ENCODE measurements at places on chromosomes 12 and 14.

DNA sequence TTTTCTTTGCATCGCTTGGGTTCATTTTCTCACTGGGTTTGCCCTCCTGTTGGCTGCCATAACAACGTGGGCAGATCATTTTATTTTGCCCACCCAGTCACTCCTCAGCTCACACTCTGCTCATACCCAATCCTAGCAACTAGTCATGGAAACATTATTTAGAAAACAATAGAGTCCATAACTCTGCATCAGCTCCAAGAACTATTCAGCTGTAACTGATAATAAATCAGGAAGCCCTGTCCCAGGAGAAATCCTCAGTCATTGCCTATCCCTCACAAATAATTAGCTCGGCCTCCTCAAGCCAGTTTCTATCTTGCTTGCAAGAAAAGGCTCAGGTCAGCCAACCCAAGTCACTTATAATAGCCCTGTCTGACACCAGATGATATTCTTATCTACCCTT is 43.2 kb downstream of the RTN1 start:
- DNase-seq, result no peak

DNA sequence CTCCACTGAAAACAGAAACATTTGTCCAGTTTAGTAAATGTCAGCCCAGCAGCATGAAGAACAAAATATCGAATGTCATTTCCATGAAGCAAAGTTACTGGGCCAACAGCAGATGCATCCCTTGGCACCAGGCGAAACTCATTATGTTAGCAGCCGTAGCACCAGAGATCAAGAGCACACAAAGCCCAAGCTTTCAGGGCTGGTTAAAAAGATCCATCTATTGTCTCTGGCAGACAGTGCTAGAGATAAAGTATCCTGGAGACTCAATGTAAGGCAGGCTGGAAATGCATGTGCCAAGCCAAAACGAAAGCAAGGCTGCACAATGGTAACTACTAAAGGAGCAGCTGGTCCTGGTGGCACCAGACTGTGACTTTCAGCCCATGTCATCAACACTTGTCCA is 120.3 kb upstream of the PLEKHG7 start:
- DNase-seq, result no peak

GRCh38 chr14:55477680-55478079 is 37.3 kb upstream of the TBPL2 start:
- no peak for DNase-seq

DNA sequence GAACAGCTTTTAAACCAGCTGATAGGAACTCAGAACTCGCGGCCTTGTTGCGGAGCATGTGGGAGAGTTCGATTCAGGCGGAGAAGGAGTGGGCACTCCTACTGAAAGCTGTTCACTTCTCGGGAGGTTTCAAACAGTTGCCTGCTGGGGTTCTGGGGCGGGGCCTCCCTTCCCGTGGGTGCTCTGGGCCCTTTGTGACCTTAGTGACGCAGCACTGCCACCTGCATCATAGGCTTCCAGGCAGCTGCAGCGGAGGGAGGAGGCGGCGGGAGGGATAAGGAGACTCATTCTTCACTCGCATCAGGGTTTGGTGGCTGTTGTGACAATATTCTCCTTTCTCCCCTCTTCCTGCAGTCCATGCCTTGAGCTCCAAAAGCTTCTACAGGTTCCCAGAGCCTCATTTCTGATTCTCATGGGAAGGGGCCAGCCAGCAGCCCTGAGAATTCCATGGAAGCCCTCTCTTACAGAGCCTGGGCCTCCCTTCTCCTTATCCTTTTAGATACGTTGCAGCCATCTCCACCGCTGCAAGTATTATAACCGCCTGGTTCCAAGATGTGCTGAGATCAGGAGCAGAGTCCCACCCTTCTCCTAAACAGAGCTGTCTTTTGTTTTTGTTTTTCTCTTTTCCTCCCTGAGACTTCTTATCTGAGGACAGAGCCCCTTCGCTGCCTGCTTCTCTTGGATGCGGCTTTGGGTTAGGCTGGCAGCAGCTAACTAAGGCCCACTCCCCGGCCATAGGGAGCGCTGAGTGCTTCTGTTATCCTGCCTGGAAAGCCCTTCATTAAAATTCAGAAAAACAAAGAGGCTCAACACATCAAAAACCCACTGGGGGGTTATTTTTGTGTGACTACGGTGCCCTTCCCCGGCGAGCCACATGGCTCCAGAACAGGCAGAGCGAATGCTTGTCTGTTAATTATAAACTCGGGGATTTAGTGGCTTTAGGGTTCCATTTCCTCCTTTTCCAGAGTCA is 67.6 kb upstream of the GPATCH2L start:
- DNase-seq, result no peak

DNA sequence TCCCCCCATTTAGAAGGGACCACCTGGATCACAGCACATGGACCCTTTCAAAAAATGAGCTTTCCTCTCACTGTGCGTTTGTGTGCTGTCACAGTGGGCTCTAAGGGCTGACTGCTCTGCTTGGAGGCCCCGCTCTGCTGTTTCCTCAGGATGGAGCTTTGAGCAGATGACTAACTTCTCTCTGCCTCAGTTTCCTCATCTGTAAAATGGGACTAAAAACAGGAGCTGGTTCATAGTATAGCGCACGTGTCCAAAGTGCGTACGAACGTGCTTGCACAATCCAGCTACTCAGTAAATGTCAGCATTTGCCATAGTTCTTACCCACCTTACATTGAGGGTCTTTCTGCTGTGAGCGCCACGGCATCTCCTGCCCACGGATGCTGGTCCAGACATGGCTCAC is 12.7 kb upstream of the DNAH10 start:
- no peak for DNase-seq

DNA sequence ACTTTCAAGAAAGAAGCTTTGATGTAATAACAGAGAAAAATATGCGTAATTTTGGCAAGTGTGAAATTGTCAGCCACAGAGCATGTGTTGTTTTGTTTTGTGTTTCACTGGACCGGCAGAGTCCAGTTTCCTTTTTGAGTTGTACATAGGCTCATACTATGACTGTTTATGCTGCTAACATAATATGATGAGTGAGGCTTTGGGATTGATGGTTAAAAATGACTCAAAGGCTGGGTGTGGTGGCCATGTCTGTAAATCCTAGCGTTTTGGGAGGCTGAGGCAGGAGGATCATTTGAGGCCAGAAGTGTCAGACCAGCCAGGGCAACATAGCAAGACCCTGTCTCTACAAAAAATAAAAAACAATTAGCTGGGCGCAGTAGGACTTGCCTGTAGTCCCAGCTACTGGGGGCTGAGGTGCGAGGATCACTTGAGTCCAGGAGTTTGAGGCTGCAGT is 487.9 kb downstream of the PCNX1 start:
- DNase-seq, result no peak

DNA sequence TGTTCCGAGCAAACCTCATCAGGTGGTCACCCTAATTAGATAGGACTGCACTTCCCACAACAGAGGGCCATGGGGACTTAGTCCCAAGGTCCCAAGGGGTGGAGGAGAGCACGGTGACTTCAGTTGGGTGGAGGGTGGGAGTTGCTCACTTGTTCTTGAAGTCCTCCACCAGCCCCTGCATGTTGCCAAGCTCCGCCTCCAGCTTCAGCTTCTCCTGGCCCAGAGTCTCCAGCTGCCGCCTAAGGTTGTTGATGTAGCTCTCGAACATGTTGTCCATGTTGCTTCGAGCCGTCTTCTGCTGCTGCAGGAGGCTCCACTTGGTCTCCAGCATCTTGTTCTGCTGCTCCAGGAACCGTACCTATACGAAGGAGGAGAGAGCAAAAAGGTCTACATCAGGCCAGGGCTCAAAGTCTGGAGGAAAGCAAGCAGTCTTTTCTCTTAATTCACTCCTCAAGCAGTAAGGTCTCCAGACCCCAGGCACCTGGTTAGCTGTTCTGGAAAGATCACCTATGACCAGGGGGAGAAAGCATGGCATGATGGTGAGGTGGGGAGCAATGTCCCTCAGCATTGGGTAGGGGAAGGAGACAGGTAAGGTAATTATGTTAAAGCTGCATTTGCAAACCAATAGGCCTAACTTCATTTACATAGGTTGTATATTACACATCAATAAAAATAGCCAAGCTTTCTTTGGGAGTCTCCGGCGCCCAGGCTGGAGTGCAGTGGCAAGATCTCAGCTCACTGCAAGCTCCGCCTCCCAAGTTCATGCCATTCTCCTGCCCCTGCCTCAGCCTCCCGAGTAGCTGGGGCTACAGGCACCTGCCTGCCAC is 2.9 kb downstream of the KRT8 start:
- no peak for DNase-seq

DNA sequence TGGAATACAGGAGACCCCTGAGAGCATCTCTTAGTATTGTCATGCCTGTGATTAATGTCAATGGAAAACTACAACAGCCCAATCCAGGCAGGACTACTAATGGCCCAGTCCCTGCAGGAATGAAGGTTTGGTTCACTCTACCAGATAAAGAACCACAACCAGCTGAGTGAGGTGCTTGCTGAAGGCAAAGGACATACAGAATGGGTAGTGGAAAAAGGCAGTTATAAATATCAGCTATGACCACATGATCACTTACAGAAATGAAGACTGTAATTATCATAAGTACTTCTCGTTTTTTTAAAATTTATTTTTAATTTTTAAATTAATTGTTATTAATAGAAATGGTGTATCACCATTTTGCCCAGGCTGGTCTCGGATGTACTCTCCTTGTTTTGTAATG is 17.2 kb upstream of the LPCAT3 start:
- DNase-seq, result no peak

DNA sequence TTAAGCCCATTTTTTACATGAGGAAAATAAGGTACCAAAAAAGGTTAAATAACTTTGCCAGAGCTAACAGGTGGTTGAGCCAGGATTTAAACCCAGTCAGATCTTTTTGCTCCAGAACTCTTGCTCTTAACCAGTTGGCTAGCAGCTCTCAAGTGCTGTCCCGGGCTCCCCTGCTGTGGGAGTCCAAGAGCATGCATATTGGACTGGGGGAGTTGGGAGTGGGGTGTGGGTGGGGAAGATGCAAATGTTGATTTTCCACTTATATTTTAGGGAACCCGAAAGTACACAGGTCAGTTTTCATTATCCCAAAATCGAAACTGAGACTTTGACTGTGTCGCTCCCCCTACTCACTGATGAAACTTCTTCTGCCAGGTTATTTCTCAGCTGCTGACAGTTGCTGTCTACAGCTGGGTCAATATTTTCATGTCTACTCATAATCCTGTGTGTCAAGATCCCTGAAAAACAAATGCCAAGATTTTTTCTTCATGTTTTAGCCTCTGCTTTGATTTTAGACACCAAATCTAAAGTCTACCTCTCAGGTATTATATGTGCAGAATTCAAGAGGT is 172.3 kb upstream of the TMPO start:
- no peak for DNase-seq

DNA sequence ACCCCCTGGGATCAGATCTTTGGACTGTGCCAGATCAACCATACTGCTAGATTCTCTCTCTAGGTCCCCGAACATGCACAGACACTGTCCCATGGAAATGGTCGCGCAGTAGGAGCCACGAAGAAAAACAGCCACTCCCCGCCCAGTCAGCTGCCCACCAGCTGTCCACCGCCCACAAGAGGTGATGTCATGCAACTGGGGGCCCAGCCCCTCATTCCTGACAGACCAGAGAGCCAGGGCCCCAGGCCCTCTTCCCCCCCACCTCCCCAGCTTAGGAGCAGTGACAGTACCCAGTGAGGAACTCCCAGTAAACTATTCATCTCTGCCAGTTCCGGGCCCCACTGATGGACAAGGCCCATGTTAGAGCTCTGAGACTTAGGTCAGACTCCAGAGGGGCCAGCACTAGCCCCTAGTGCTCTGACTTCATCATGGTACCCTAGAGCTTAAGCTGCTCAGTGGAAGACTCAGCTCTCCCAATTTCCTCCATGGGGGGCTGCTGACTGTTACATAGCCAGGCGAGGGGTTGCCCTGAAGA is 3.7 kb upstream of the TAMALIN start:
- no peak for DNase-seq

GRCh38 chr12:91432089-91432488 is 249.5 kb upstream of the DCN start:
- no peak for DNase-seq

GRCh38 chr12:52612431-52613383 is 5.7 kb downstream of the KRT73 start:
- DNase-seq, result no peak

GRCh38 chr12:101305226-101305779 is 25.4 kb downstream of the UTP20 start:
- DNase-seq, result no peak

DNA sequence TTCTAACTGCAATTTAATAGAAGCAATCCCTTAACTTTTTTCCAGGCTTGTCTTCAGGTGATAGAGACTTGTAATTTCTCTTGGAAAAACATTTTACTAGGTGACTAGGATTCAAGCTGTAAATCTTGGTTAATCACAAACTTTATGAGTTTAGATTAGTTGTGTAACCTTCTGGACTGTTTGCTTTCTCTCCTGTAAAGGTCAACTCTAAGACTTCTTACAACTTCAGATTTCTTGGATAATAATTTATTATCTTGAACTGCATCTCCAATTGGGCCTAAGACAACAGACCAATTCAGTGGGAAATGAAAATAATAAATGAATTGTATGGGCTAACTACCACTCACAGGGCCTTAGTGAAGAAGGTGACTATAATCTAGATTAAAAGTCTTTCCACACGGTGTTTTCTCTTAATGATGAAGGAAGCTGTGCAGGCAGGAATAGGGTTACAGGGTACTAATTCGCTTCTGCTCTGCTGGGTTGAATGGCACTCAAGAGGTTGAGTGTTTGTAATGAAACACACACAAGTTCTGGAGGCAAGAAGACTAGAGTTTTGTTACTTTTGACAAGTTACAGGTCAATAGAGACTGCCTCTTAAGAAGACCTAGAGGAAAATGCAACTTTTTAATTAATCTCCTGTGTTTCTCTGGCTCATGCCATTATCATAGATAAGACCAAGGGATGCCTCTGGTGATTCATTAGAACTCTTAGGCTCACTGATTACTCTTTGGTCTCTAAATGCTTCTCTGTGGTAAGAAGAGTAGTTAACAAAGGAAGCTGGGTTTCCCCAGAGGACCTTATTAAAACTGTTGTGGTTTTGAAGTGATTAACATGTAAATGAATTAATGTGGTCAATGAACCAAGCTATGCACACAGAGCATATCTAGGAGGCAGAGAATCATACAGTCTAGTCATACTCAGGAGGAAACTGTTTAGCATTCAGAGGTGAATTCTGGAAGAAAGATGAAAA is 30.0 kb upstream of the OR4E1 start:
- DNase-seq, result no peak

DNA sequence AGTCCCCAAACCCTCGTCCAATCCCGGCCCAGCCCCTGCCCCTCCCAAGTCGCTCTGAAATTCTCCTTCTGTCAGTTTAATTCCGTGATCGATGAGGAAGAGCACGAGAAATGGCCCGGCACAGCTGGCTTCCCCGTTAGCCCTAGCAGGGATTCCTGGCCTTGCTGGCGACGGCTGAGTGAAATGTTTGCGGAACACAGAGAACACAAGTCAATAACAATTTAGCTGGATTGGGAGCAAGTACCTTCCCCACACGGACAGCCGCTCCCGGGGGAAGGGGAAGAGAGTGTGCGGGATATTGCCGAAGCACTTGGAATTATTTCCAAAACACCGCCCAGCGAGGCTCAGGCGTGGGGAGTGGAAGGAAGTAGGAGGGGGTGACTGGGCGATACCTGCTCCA is 134.6 kb downstream of the RBM19 start:
- no peak for DNase-seq

All from left renal pelvis (tissue), 4 donors.